Right lung (tissue), 10 donors: ENCODE measurements at places on chromosomes 3 and 15.
A peak's percentile ranks its signal among the peaks of the same experiment; 100 is the strongest.

- DNase-seq: no peak
These were observed 80.6 kb downstream of the PGPEP1L start for GRCh38 chr15:98927022-98927421.

- DNase-seq: no peak
These were observed 31.1 kb downstream of the PSTPIP1 start for GRCh38 chr15:77025941-77026411.

DNA sequence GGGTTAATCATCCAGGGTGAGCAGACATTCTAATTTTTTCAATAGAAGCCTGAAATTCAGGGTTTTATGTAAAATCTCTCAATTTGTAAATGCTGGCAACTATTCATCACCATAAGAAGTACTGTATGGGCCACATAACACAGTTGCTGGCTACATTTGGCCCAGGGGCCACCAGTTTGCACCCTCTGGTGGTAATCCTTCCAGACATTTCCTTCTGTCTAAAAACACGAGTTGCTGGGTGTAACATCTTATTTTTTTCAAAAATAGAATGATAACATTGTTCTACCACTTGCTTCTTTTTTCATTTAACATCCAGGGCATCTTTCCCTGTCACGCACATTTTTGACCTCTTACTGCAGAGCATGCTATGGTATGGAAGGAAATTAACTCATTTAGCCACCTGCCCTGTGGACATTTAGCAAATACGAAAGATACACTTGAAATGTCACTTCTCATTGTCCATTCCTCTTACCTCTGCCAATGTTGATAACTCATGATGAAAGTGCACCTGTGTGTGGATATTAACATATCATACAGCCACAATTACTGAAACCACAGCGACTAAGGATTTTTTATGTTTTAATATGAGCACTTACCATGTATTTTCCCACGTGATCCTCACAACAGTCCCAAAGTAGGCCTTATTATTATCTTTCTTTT lies 117.5 kb upstream of the ARHGEF3 start:
- no peak for DNase-seq

- no peak for DNase-seq
These were observed 197.5 kb upstream of the NR2E3 start for GRCh38 chr15:71612869-71613268.

- no peak for DNase-seq
These were observed 2.9 kb downstream of the HDDC3 start for GRCh38 chr15:90929246-90930019.

DNA sequence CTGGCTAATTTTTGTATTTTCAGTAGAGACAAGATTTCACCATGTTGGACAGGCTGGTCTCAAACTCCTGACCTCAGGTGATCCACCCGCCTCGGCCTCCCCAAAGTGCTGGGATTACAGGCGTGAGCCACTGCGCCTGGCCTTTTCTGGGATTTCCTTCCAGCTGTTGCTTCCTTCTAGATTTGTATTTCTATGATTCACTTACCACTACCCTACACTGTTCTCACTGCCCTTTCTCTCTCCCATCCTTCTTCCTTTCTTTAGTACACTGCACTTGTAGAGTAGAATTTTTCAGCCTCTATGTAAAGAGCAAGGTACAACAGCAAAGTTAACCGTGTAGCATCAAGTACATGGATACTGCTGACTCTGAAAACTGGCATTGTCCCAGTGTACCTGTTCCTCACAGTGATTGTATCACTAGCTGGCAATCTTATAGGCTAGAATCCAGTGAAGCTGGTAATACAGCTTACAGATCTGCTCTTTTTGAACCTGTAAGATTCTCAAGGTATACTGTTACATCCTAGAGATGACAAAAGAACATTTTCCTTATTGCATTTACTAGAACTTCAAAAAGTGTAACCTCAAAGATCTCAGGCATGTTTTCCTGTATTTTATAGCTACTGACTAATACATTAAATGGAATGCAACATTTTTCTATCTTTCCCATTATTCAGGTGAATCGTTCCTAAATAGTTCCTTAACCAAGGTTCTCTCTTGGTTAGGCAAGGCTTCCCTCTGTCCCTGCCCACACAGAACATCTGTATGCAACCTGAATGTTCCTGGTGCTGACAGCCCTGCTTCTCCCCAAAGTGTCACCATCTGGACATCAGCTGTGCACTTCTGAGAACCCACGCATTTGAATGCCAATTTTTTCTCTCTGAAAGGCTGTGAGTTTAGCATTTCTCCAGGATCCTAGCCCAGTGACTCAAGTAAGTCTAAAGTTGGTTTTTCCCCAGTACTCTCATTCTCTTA lies 74.1 kb upstream of the RAP2B start:
- no peak for DNase-seq

- no peak for DNase-seq
These were observed 8.5 kb downstream of the TNK2 start for GRCh38 chr3:195899701-195900435.

DNA sequence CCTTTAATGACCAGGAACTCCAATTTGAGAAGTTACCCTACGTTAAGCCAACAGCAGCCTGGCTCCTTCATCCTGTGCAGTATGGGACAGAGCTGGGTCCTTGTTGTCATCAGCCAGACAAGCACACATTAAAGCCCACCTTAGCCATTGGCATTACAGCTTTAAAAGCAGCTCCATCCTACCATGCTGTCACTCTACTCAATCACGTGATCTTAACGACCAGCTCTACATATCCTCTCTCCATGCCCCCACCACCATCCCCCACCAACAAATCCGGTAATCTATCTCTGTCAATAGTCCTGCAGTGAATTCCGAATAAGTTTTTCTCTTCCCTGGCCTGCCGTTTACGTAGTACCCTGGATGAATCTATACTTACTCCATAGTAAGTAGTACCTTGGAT lies 82.9 kb upstream of the DGKG start:
- no peak for DNase-seq

DNA sequence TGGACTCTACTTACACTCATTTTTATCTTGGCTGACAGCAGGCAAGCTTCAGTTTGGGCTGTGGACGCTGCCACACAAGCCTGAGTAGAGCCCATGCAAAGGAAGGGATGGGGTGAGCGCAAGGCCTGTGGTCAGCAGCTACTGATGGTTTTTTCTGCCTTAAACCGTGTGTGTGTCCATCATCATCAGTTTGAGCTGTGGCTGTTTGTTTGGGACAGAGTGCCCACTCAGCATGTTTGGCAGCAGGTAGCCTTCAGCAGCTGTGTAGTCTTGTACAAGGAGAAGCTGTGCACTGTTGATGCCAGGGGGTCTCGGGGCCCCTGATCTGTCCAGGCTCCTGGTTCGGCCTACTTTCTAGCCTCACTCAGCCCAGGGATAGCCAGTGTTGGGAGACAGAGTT lies 3.5 kb downstream of the RBM15B start:
- DNase-seq: no peak

GRCh38 chr3:143442814-143443447 lies 323.4 kb downstream of the CHST2 start:
- DNase-seq: no peak

GRCh38 chr3:45127130-45127822 lies 18.9 kb downstream of the CDCP1 start:
- DNase-seq: no peak

- DNase-seq: no peak
These were observed 43.7 kb downstream of the PARP15 start for GRCh38 chr3:122621112-122621511.

DNA sequence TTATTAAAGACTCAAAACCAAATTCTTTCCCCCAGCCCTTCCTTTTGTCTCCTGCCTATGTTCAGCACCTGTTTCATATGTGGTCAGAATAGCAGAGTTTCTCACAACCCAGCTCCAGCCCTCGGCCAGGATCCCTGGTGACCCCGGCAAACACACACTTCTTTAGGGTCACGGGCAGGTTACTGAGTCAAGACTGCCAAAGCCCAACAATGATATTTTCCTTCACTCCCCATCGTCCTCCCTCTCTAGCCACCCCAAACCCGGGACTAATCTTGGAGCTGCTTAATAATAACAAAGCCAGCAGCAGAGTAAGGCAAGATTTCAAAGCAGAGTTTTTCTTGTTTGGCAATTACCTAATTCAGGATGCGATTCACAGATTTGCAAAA lies 25.5 kb downstream of the RARB start:
- DNase-seq: no peak

GRCh38 chr3:53776494-53777101 lies 69.6 kb downstream of the CHDH start:
- DNase-seq: no peak

GRCh38 chr3:185595526-185595925 lies 9.4 kb downstream of the SENP2 start:
- DNase-seq: no peak

DNA sequence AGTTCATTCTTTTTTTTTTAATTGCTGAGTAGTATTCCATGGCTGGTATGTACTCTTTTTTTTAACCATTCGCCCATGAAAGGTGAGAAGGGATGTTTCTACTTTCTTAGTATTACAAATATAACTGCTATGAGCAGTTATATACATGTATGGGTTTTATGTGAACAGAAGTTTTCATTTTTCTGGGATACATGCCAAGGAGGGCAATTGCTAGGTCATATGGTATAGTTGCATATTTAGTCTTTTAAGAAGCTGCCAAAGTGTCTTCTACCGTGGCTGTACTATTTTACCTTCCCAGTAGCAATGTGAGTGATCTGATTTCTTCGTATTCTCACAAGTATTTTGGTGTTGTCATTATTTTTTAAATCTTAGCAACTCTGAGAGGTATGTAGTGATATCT lies 11.2 kb upstream of the KLHL40 start:
- no peak for DNase-seq

DNA sequence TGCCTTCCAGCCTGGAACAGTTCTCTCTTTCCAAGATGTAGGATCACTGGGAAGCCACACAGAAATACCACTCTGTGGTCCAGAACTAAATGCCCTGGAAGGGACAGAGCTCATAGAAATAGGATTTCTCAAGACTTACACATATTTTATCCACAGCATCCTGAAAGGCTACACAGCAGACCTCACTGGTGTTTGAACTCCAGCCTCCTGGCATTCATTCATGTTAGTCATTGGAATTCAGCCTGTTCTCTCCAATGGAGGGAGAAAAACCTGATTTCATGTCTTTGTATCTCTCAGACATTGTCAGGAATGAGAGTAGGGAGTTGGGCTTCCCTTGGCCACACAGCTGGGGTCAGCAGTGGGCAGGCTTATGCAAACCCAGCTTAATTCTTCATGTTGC lies 121.1 kb upstream of the PPP2R3A start:
- DNase-seq: no peak

- no peak for DNase-seq
These were observed 33.9 kb upstream of the GPR160 start for GRCh38 chr3:170003881-170004356.

GRCh38 chr15:62896380-62896866 lies 146.1 kb upstream of the TPM1 start:
- no peak for DNase-seq

DNA sequence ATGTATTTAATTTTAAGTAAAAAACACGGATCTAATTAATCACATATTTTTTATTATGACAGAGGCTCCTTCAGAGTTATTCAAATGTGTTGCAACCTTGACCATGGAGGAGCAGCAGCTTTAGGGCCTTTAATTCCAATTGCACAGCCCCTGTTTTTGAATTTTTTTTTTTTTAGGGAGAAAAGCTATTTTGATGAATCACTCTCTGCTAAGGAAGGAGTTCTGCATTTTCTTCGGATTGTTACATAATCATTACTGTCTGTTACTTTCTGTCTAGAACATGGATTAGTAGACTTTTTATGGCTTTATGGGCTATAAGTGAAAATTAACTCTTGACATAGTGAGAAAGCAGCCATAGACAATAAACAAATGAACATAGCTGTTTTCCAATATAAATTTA lies 90.8 kb downstream of the MCTP2 start:
- no peak for DNase-seq

DNA sequence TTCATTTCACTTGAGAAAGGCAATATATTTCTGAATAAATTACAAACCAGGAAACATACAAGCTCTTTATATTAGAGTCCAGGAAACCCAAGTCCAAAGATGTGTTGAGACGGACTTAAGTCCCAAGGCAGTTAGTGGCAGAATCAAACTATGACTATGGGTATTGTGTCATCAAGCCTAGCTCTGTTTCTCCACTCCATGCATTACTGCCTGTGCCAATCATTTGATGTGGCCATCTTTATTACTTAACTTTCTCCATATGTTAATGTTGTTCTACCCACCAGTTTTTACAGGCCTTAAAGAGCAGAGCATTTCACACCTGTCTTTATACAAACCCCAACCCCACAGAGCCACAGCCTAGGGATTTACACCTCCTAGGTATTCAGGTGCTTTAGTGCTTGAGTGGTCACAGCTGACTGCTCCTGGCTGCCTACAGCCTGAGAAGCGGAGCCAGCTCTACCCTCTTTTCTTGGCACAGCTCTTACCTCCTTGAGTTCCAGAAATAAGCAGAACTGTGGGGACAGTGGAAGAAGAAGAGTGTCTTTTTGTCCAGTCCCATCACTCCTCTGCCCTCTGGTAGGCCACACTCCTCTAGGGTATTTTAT lies 92.1 kb downstream of the DTWD1 start:
- DNase-seq: no peak

GRCh38 chr3:25690768-25691533 lies 26.2 kb upstream of the TOP2B start:
- DNase-seq: peak; percentile 1

DNA sequence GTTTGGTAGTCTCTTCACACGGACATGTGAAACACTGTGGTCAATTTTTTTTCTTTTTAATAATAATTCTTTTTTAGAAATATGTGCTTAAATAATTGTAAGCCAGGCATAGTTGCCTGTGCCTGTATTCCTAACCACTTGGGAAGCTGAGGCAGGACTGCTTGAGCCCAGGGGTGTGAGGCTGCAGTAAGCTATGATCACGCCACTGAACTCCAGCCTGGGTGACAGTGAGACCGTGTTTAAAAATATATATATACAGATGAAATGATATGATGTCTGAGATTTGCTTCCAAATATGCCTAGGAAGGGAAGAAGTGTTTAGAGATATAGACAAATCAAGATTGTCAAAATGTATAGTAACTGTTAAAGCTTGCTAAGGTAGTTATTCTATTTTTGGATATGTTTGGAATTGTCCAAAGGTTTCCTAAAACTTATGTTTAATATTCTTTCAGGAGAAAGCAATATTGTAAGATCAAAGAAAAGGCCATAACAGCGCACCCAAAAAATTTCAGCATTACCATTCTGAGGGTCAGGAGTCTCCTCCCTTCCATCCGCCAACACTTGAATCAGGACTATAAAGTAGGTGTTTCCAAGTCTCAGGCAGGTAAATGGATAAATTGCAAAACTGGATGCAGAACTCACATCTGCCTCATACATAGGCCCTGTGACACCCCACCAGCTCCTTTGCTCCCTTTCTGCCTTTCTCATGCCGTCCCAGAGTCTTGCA lies 532 bp upstream of the SELENOT start:
- DNase-seq: peak; percentile 6

GRCh38 chr3:57077630-57078343 lies 17.3 kb downstream of the SPATA12 start:
- no peak for DNase-seq

DNA sequence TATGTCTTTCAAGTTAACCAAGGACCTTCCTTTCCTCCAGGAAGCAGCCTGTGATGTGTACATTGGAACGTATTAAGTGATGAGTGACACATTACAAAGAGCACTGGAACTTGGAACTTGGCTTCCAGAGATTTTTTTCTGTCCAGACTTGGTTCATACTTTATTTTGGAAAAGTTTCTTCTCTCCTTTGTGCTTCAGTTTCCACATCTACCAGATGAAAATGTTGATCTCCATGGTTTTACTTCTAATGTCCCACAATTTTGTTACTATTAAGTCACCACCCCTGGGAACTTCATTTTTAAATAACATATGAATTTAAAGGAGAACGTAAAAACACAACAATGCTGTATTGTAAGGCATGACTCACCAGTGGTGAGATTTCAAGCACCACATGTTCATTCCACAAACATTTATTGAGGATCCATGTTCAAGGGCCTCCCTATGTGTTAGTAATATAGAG lies 290.7 kb upstream of the LMCD1 start:
- no peak for DNase-seq

- no peak for DNase-seq
These were observed 78.5 kb upstream of the ST8SIA2 start for GRCh38 chr15:92315144-92315543.
